ENCODE measurements at places on chromosomes 5 and 9.

GRCh38 chr9:118640836-118641560 lies 728.2 kb downstream of the BRINP1 start:
- no peak for DNase-seq

GRCh38 chr5:37867654-37868053 lies 27.8 kb upstream of the GDNF start:
- no peak for DNase-seq

GRCh38 chr5:1736889-1737711 lies 62.5 kb downstream of the MRPL36 start:
- DNase-seq: no peak

DNA sequence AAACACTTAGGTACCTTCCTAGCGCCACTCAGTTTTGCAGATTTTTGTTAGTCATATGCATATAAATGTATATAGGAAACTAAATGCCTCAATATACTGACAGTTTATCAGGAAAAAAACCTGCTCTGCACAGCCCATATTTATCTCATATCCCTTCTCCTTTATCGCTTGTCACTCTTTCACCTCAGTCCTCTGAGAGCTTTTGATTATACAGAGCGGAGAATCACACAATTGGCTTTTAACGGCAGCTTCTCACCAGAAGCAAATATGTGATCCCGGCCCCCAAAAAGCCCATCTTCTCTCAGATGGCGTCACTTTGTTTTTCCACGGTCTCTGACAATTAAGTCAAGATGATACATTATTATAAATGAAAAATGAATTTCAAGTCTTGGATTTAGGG lies 362.6 kb downstream of the DNAH5 start:
- no peak for DNase-seq

DNA sequence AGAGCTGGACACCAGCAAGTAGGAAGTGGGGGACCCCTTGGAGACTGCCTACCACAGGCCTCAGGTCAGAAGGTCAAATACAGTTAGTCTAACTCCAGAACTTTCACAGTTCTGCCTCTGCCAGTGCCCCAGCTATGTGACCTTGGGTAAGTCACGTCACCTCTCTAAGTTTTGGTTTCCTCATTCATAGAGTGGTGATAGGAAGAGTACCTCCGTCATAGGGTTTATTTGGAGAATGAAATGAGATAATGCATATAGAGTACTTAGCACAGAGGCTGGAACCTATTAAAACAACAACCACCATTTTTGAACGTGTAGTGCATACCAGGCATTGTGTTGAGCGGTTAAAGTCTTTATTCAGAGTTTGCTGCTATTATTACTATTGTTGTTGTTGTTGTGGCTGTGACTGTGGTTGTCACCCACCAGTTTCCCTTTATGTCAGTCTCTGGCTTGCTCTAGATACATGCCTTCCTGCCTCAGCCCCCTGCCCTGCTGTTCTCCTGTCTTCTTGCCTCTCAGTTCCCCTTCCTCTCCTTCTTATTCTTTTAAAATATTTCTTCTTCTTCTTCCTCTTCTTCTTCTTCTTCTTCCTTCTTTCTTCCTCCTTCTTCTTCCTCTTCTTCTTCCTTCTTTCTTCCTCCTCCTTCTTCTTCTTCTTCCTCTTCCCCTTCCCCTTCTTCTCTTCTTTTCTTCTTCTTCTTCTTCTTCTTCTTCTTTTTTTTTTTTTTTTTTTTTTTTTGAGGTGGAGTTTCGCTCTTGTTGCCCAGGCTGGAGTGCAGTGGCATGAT lies 67.8 kb downstream of the RALGPS1 start:
- DNase-seq: no peak

DNA sequence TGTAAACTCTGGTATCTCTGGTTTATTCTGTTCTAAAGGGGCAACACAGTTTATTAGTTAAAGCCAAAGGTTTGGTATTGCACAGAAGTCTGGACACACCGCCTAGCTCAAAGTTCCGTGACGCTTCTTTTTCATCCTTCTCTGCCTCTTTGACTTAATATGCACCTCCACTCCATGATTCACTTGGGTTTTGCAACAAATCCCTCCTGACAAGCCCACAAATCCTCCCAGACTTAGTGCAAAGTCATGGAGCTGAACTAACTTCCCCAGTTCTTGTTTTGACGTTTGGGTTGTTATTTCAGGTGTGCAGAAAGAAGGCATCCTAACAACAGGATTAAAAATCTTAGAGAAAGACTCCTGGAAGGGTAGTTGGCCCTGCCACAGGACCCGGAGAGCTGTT lies 441.6 kb upstream of the DMAC1 start:
- DNase-seq: no peak

DNA sequence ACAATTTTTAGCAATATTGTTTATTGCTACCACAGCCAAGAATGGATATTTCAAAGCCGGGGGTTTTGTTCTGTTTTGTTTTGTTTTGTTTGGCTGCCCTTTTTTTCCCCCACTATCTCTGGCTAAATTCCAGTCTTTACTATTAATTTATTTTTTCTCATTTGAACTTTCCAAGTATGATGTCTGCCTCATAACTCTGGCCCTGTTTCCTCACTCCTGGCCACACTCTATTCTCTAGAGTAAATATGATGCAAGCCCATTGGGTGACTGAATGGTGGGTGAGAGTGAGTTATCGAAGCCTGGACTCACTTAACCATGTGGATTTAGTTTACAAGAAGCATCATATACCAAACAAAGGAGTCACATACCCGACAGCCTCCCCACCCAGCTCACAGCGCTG lies 41.9 kb downstream of the WDR36 start:
- DNase-seq: no peak

GRCh38 chr9:113873926-113874325 lies 2.2 kb upstream of the ZNF618 start:
- DNase-seq: no peak

DNA sequence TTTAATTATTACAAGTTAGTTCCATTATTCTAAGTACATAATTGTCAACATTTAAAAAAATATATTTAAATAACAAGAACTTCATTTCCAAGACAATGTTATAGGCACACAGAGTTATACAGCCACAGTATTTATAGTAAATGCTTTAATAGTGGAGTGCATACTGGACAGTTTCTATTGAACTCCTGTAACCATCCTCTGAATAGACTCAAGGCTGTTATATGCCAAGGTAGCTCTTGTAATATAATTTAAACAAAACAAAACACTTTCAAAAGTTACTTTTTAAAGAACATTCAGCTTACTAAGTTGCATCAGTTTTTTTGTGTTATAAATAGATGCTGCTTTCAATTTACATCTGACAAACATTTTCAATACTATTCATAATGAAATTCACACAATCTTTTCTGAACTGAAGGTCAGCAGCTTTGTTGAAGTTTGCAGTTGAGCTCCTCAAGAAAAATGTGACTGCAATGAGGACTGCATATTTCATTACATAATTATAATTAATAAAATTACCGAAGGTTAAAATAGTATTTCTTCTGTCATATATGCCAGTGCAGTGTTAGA lies 549.9 kb upstream of the CYLC2 start:
- no peak for DNase-seq

DNA sequence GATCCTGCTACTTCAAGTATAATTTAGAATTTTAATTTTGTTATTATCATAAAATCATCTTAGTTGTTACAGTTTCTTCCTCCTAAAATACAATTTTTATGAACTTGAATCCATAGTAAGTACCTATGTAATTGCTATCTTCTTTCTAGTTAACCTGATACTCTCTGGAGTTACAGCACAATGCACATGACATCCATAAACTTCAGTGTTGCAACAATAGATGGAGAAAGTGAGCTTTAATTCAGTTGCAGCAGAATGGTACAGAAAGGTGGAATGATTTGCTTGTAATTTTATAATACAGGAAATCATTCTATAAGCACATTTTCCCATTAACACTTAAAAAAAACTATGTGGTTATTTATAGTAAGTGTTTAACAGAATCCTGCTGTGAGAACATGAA lies 372.0 kb downstream of the CDH9 start:
- DNase-seq: no peak

- no peak for DNase-seq
Observed at GRCh38 chr9:26954050-26954508, 2.1 kb upstream of the IFT74 start.

- no peak for DNase-seq
Observed at GRCh38 chr9:1938135-1938534, 77.0 kb upstream of the SMARCA2 start.

- DNase-seq: no peak
Observed at GRCh38 chr5:74594137-74595040, 46.1 kb downstream of the ENC1 start.

- no peak for DNase-seq
Observed at GRCh38 chr9:104276709-104277245, 182.7 kb downstream of the SMC2 start.

DNA sequence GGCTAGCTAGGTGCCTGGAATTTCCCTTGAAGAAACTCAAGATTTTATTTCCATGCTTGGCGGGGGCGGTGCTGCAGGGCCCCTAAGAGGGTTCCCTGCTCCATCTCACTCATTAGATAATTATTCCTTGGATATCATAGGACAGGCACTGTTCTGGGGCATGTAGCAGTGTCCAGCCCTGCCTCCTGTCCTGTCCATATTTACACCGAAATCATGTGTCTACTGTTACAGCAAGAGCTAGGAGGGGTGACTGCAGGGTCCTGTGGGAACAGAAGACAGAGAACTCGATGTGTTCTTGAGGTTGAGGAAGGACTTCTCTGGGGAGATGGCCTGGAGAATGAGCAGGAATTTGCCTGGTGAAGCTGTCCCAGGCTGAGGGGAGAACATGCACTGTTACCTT lies 96.6 kb downstream of the CYFIP2 start:
- DNase-seq: no peak

GRCh38 chr9:23341346-23341745 lies 484.7 kb downstream of the ELAVL2 start:
- DNase-seq: no peak

DNA sequence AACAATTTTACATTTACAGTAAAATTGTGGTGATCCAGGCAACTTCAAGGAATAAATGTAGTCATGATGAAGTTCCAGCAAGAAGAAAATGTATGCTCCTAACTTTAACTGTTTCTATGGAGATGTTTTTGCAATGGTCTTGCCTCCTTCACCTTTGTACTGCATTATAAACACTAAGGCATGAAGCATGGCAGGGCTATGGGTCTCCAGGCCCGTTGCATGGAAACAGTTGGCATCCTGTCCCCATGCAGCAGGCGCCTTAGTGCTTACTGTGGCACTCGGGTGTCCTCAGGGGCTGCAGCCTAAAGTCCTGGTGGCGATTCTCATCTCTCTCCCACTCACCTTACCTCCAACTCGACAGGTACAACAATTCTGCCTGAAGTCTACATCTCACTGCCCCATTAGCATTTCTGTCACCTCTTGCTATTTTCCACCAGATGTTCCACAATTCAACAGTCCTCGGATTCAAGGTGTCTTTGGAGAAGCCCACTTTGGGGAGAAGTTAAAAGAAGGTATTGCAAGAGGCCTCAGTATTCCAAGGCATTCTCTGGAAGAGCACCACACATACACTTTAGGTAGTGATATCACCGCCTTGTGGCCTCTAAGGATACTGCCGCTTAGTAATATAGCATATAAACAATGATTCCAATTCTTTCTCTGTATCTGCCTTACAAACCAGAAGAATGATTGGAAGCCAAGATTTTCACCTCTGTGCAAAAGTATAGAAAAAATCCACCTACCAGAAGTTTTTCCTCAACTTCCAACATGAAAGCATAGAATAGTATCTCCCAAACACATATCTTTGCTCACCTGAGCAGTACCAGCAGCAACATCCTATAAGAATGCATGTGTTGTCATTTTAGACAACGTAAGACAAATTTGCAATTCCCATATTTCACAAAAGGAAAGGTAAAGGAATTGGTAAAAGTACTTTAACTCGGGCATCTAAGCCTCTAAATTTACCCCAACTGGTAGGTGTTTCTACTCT lies 5.1 kb downstream of the LIFR start:
- no peak for DNase-seq

- DNase-seq: no peak
Observed at GRCh38 chr9:95316274-95316673, 1.2 kb downstream of the FANCC start.

- DNase-seq: no peak
Observed at GRCh38 chr9:33908114-33908513, 91.2 kb downstream of the UBE2R2 start.

DNA sequence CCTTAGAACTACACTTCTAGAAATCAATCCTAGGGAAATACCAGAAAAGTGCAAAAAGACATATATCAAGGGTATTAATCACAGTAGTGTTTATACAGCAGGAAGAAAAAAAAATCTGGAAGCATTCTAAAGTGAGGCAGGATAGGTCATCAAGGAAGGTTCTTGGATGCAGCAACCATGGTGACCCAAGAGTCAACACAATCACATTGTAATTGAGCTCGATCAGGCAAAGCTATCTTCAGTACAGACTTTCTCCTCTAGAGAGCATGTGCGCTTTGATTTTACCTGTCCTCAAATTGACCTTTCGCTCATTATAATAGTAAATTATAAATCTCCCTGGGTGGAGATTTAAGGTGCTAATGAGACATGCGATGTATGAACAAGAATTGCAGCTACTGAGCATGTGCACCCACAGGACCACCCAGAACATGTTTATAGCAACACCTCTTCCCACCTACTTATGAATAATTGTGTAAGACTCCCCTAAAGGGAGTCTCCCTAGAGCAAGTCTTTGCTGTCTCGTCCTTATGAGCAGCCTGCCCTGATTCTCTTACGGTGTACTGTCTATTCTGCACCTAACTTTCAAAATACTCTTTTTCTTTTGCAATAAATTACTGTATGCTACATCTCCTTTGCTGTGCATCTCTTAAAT lies 297.7 kb downstream of the ATPSCKMT start:
- no peak for DNase-seq

DNA sequence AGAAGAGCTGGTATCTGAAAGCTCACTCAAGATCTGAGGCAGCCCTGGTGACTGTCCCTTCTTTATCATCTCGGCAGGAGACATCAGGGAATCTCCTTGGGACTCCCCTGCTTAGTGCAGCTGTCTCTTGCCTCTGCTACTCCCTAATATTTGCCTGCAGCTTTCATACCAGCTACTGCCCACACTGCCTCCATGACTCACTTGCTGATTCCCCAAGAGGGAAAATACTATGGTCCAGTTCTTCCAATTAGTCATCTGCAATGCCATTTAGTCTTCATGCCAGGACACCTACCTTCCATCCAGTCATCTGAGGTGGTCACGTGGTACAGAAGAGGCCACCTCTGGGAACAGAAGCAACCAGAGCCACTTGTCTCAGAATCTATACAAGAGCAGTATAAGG lies 270.8 kb downstream of the NTRK2 start:
- DNase-seq: no peak

DNA sequence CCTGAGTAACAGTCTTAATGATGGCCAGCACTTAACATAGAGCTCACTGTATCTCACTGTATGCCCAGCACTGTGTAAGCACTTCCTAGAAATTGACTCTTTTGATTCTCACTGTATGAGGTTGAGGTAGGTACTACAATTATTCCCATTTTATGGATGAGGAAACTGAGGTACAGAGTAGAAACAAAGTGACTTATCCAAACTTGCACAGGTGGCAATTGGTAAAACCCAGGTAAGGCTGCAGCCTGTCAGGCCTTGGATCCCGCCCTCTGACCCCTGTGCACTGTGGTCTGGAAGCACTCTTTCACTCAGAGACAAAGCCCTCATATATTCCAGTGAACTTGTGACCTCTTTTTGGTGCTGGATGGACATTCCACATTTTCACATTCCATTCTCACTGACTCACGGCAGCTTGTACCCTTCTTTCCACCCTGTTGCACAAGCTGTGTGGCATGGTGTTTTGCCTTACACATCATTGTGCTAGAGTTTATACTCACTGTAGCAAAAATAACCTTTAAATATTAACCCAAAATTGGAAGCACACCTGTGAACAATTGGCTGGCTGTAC lies 21.7 kb downstream of the ANKRD55 start:
- no peak for DNase-seq
